ENCODE measurements at places on chromosomes 3 and 15.

DNA sequence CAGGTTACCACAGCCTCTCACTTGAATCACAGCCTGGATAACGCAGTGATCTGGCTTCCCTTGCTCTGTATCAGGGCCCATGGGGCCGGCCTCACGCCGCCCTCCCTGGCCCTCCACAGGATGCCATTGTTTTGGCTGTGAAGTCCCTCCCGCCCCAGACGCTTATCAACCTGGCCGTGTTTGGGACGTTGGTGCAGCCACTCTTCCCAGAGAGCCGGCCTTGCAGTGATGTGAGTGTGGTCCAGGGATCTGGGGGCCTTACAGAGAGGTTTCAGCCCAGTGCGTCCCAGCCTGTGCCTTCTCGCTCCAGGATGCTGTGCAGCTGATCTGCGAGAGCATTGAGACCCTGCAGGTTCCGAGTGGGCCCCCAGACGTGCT is 6.6 kb downstream of the VWA5B2 start:
- no peak for DNase-seq

- no peak for DNase-seq
These were observed 12.1 kb downstream of the EPHB1 start for GRCh38 chr3:134807189-134807588.

DNA sequence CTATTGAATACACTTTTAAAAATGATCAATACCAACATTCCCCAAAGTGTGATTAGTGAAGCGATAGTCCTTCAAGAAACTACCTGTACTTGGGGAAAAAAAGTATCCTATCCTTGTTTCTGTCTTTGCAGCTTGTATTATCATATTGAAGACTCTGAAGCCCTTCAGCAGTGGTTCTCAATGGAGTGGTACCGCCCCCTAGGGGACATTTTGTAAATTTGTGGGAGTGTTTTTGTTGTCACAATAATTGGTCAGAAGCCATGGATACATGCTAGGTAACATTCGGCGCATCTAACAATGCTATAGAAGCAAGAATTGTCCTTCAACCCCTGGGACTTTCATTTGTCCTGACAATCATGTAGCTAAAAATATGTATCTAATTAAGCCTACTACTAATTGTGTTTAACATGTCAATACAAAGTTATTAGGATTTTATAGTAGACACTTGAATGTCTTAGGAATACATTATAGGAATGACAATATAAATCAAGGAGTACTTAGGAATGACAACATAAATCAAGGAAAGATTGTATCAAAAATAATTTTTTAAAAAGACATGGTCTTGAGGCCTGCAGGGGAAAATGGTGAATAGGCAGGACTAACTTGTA is 53.7 kb downstream of the NMD3 start:
- peak; percentile 60 for DNase-seq

DNA sequence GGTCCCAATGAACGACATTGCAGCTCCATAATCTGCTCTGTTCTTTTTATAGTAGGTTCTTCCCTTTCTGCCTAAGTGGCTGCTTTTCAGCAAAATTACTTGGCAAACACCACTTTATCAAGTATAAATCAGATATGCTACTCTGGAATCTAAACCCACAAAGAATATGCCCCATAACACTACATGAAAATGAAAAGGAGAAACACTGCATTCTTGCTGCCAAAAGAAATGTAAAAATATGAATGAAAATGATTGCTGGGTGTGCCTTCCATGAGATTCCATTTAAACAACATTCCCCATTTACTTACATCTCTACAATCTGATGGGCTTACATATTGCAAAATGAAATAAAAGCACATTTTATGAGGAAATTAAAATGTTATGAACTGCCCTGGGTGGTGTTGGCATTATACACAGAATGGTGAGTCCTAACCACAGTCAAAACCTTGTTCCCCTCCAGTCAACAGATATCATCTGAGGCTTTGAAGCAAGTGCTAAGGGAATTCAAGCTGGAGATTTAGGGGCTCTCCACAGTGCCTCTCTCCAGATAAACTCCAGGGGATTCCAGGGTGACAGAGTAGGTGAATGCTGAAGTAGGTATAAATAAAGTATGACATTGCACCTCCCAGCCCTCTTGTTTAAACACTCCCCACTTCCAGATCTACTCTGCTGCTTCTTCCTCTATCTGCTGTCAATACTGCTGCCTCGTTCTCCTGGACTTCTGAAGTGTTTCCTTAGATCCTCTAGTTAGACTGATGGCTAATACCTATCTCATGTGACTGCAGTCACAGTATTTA is 136.5 kb downstream of the RORA start:
- no peak for DNase-seq

GRCh38 chr3:29324180-29324651 is 43.3 kb downstream of the RBMS3 start:
- DNase-seq = peak; percentile 88

DNA sequence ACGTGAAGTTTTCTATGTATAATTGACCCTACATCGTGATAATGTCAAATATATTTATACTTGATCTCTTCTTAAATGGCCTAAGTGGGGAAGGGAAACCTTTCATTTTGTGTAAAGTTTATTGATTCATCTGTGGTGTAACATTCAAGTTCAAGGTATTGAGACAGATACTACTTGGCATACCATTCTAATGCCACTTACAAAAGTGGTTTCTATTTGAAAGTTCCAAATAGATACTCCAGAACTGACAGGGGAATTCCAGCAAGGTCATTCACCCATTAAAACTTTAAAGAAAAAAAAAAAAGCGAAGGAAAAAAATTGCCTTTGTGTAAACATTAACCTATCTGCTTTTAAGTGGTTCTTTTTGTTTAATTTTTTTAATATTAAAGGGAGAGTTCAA is 45.3 kb upstream of the MAP3K13 start:
- no peak for DNase-seq

- peak; percentile 12 for DNase-seq
These were observed 76.3 kb downstream of the DTWD1 start for GRCh38 chr15:49697121-49697520.

DNA sequence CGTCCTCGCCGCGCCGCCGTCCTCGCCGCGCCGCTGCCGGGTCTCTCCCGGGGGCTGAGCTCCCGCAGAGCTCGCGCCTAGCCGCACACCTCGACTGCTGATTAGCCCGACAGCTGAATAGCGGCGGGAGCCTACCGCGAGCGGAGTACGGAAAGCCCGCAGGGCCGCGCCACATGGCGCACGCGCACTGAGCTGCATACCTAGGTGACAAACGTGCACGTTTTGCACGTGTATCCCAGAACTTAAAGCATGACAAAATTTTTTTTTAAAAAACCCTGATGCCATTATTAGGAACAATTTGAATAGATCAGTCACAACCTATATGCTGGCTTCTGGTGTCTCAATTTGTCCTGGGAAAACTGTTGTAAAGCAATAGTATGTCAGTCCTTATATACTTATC is at the start of gene GOLGA8A:
Gene GOLGA8A, minus strand, starts transcription at position 122 of the 400 bp plus-strand sequence. CDS start 48,117 bp downstream, outside the sequence.
- DNase-seq = peak; percentile 71

DNA sequence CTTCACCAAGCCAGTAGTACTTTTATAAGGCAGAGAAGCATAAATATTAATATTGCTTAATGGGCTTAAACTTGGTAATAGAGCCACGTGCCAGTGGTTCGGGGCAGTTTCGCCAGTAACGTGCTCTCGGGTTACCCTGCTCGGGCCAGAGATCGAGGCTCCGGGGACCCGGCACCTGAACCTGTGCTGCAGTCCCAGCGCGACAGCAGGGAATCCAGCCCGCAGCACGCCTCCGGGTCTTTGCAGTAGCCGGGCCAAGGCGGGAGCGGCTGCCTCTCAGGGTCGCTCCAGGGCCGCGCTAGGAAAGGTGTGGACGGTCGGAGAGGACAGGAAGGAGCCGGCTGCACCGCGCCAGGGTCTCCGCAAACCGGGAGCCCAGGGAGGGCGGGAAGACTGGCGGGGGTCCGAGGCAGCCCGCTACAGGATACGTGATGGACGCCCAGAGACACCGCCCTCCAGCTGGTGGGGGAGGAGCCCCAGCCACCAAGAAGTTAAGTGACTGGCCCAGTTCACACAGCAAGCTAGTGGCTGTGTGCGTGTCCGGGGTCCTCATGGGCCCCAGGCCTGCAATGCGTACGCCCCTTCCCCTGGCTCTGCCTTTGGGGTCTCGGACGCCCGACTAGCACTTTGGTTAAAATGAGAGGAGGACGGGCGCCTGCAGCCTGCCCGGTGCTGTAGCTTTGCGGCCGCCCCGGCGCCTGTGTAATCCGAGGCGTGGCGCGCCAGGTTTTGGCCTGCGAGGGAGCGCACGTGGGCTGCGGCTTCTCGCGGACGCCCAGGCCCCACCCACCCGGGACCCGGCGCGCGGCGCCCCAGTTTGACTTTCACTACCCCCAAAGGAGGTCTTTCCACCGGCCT is 1.2 kb upstream of the PDE8A start:
- DNase-seq = peak; percentile 90

- DNase-seq = no peak
These were observed 6.2 kb upstream of the ATP13A4 start for GRCh38 chr3:193560870-193561269.

GRCh38 chr3:122146466-122146865 is 37.0 kb upstream of the CASR start:
- no peak for DNase-seq

- peak; percentile 80 for DNase-seq
These were observed 3.8 kb upstream of the OR4F15 start for GRCh38 chr15:101808201-101808600.

- DNase-seq = peak; percentile 47
These were observed 400.7 kb downstream of the ROBO1 start for GRCh38 chr3:79367066-79367465.

- no peak for DNase-seq
These were observed 9.6 kb upstream of the LRRFIP2 start for GRCh38 chr3:37183976-37184375.

DNA sequence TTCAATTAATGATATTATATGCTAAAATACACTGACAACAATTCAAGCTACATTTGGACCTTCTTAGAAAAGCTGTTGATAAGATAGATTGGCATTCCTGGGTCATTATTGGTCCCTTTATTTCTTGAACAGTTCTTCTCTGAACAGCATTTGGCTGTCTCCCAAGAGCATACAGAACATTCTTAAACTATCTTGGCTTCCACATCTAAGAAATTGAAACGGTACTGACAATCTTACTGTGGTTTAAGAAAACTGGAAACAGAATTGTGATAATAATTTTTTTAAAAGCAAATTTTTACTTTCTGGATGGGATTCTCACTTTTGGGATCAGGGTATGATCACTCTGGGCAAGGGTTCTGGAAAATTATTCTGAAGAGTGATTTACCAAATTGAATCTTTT is 161.7 kb upstream of the ZNF385D start:
- no peak for DNase-seq

DNA sequence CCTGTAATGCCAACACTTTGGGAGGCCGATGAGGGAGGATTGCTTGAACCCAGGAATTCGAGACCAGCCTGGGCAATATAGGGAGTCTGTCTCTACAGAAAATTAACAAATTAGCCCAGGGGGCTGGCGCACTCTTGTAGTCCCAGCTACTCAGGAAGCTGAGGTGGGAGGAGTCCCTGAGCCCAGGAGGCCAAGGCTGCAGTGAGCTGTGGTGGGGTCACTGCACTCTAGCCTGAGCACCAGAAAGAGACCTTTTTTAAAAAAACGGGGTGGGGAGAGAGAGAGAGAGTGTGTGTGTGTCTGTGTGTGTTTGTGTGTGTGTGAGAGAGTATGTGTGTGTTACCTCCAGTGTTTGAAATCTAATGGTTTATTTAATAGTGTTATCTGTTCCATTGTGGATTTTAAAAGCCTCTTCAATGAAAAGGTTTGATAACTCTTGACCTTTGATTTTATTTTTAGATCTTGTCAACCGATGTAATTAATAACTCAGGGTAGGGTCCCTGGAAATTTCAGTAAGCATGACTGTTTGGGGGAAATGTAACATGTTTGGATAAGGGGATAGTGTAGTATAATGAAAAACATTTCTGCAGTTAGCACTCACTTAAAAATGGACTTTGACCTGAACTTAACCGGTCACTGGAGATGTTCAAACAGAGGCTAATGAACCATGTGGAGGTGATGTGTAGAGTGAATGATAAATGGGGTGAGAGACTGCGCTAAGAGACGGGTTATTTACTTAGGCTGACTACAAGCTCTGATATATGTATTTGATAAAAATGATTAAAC is 29.7 kb downstream of the LRCH3 start:
- no peak for DNase-seq

DNA sequence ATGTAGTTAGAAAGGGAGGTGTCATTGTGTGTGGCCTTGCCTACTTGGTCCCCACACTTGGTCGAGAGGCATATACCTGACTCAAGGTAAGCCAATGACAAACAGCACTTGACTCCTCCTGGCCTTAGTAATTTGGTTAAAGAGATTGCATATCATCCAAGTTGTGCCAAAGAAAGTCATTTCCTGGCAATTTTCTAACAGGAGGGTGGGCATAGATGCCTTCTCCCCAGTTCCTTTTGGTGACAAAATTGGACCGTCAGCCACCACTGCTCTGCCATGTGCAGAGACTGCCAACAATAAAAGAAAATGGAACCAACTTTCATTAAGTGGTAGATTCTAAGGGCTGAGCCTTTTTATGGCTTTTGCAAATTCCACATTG is 7.9 kb upstream of the LEKR1 start:
- no peak for DNase-seq

- peak; percentile 48 for DNase-seq
These were observed 12.9 kb downstream of the CRABP1 start for GRCh38 chr15:78353093-78353492.

DNA sequence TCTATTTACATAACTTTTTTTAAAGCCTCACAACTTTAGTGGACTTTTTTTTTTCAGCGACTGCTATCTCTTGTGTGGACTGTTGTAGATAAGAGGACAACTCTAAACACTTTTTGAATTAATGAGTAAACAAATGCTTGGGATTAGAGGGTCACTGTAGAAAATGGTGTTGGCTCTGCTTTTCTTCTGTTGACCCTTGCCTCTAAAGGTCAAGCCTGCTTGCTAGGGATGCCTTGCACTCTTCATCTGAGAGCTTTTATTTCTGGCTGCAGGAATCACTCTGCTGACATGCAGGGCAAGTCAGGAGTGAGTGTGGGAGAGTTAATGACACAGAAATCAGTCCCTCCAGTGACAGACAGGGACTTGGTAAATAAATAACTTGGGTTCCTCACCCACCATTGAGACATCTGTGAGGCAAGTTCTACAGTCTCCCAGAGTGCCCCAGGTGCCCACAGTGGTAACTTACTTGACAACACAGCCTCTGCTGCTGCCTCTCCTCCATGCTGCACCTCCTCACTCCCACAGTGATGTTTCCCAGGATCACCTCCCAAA is 390.1 kb downstream of the IL20RB start:
- DNase-seq = no peak
